ENCODE measurements at places on chromosomes 7 and 10.
A peak's percentile ranks its signal among the peaks of the same experiment; 100 is the strongest.

DNA sequence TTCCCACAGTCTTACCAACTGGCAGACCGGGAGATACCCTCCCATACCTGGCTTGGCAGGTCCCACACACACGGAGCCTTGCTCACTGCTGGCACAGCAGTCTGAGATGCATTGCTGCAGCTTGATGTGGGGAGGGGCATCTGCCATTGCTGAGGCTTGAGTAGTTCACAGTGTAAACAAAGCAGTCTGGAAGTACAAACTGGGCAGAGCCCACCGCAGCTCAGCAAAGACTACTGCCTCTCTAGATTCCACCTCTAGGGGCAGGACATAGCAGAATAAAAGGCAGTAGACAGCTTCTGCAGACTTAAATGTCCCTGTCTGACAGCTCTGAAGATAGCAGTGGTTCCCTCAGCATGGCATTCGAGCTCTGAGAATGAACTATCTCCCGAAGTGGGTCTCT, 69.6 kb upstream of the RELN start:
- no peak for DNase-seq

GRCh38 chr7:156534925-156535324, 105.6 kb upstream of the RNF32 start:
- no peak for DNase-seq

DNA sequence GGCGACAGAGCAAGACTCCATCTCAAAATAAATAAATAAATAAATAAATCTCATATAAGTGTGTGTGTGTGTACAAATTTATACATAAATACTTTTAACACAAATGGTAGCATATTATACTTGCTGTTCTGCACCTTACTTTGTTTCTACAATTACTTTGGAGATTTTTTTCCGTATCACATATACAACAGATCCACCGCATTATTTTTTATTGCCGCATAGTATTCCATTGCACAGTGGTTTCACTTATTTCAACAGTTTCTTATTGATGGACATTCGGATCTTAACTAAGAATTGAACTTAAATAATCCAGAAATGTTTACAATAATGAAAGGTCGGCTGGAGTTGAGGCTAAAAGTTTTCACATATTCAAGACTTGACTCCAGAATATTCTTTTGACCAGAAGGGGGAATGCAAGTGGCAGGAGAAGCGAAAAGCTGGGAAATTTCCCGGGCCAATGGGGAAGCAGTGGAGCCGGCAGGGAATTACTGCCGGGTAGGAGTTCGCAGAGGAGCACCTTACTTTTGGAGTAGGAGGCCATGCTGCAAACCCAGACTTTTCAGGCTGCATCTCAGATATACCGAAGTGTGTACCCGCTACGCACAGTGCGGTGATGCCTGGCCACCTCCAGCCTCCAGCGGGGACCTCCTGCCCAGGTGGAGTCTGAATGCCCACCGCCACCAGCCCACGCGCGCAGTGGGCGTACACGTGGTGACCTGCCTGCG, 415 bp upstream of the CNNM1 start:
- peak; percentile 22 for DNase-seq

DNA sequence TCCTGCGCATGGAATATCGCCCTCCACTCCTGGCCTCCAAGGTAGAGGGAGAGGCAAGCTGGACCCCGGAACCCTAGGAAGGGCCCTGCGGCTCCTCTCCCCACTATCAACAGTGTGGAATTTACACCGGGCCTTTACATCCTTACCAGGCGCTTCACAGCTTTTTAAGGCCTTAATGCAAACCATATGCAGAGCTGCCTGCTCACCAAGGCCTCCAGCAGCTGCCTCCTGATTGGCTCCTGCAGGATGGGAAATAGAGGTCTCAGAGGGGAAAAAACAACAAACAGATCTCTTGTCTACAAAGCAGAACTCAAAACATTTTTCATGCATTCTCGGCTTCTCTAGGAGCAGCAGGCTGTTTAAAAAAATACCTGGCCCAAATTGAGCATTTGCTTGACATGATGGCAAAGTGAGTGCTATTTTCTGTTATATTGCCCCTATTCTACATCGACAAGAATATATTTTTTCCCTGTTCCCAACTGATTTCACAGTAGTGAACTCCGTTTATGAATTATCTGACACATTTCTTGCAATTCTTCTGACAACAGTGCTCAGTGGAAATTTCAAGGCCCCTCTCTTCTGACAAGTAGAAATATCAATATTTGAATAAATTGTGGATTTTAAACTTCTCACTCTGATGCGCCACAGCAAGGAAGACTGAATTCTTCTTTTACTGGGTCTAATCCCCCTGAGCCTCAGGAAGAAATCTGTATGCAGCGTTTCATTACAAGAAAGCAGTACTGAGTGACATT, 51.7 kb downstream of the EBF3 start:
- DNase-seq, result peak; percentile 52

- DNase-seq, result no peak
Observed at GRCh38 chr10:110375121-110375520, 70.4 kb upstream of the SMNDC1 start.

- no peak for DNase-seq
Observed at GRCh38 chr10:58305821-58306220, 29.0 kb upstream of the UBE2D1 start.

DNA sequence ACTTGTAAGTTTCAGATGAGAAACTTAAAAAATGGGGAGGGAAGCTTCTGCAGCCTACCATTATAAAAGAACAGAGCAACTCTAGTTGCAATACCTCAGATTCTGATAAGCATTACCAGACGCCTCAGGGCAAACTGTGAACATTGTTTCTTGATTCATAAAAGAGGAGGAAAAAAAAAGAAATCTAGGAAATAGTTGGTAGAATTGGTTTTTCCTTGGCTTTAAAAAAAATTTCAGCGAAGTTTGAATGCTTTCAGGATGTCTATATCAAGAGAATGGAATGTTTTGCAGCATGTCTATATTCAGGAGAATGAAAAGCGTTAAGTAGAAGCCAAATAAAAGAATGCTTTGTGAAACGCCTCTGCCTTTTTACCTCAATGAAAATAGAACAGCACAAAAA, 17.5 kb upstream of the ANLN start:
- no peak for DNase-seq

DNA sequence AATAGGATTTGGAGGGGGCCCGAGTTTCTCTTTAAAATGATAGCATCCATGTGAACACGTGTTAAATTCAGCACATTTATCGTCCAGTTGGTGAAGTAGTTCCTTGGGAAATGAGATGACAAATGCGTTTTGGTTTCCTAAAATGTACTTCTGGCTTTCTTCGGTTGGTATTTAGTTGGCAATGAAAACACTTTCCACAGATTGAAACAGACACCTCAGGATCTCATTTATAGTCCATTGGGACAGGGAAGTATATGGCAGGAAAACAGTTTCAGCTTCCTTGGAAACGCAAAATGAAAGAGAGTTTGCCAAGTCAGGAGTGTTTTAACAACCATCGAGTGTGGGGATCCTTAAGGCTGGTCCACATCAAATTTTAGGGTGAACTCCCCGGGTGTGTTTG, 19.4 kb upstream of the LYZL1 start:
- no peak for DNase-seq

DNA sequence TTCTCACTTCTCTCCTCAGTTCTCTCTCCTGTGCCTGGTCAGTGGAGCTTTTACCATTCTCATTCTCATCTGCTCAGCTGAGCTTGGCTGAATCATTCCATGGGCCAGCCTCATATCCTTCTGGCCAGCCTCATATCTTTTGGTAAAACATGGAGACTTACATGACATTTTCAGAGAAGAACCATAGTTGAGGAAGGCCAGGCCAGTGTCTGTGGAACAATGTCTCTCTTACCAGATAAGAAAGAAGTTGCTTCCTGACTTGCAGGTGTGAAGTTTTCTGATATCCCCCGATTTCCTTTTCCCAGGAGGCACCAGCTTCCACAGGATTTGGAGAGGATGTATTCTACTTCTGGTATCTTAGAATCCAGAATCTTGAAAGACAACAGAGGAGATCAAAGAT, 24.7 kb downstream of the ST7 start:
- DNase-seq, result no peak

GRCh38 chr7:20340839-20341238, 10.1 kb downstream of the ITGB8 start:
- no peak for DNase-seq

DNA sequence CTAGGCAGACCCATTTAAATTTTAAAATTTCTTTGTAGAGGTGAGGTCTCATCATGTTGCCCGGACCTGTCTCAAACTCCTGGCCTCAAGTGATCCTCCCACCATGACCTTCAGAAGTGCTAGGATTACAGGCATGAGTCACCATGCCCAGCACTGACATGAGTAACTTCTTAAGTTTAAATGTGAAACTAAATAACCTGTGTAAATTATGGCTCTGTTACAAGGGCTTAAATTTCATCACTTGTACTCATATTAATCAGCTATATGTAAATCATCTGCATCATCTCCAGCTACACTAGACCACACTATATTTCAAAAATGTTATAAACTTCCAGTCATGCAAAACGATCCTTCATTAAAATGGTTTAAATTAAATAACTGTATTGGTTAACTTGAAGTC, 56.1 kb downstream of the ATAD1 start:
- peak; percentile 5 for DNase-seq

DNA sequence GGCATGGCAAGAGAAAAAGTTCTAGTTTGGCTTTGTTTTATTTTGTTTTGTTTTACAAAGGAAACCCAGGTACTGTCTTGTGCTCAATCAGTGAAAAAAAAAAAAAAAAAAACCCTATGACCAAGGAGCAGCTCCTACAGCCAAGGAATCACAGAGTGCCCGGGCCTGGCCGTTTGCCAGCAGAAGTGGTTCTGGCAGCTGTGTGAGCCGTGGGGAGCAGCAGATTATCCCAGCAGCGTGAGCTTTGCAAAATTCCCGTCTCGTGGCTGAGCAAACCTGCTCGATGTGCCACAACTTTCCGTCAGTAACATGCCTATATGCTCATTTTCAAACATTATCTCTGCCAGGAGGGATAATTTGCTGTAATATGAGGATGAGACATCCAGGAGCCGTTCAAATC, 293.7 kb downstream of the POU6F2 start:
- no peak for DNase-seq

GRCh38 chr10:18860631-18861240, 187.9 kb upstream of the MALRD1 start:
- DNase-seq, result no peak

DNA sequence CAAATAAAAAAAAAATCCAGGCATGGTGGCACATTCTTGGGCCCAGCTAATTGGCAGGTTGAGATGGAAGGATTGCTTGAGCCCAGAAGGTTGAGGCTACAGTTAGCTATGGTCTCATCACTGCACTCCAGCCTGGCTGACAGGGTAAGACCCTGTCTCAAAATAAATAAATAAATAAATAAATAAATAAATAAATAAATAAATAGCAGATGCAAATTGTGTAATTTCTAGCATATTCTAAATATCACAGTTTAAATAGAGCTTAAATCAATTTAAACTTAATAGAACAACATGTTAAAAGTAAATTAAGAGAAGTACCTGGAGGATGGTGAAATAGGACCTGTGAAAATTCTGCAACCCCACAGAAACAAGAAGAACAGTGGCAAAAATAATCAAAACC, 290.5 kb downstream of the TFEC start:
- no peak for DNase-seq

GRCh38 chr7:68087401-68087800, 1090.8 kb downstream of the TYW1 start:
- DNase-seq, result no peak

GRCh38 chr10:22365233-22365632, 19.9 kb downstream of the SPAG6 start:
- no peak for DNase-seq

- DNase-seq, result peak; percentile 98
Observed at GRCh38 chr7:55572378-55573233, at the start of gene VOPP1. Gene VOPP1, minus strand, starts transcription at chr7:55572502. Its CDS starts 178 bp downstream, at chr7:55572324.

GRCh38 chr7:37333075-37333474, 115.6 kb downstream of the ELMO1 start:
- no peak for DNase-seq

- DNase-seq, result no peak
Observed at GRCh38 chr7:27587429-27587828, 75.3 kb downstream of the HIBADH start.

- no peak for DNase-seq
Observed at GRCh38 chr7:121620206-121620605, 224.1 kb upstream of the FAM3C start.

DNA sequence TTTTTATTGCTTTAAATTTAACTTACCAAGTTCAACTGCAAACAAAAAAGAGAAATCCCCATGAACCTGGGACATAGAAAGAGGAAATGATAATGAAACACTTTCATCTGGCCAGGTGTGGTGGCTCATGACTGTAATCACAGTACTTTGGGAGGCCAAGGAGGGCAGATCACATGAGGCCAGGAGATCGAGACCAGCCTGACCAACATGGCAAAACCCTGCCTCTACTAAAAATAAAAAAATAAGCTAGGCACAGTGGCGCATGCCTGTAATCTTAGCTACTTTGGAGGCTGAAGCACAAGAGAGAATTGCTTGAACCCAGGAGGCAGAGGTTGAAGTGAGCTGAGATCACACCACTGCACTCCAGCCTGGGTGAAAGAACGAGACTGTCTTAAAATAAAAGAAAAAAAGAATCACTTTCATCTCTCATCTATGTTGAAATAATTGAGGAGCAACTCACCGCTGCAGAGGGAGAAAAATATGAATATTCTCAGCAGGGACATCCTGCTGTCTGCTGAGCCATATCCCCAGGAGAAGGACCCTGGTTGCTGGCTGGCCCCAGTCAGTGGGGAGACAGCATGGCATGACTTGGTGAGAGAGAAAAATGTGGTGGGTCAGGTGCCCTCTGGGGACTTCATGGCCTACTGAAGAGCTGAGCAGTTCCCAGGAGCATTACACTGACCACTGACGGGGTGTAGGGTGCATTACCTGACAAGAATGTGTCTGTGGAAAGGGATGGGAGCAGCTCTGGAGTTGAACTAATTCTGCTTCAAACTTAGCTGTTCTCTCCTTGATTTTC, 22.8 kb upstream of the TARP start:
- DNase-seq, result no peak

GRCh38 chr10:12332572-12333379, 16.6 kb upstream of the CAMK1D start:
- no peak for DNase-seq

- DNase-seq, result no peak
Observed at GRCh38 chr7:99027841-99028240, 116.1 kb downstream of the SMURF1 start.

- no peak for DNase-seq
Observed at GRCh38 chr10:124594240-124594639, 132.6 kb downstream of the LHPP start.

DNA sequence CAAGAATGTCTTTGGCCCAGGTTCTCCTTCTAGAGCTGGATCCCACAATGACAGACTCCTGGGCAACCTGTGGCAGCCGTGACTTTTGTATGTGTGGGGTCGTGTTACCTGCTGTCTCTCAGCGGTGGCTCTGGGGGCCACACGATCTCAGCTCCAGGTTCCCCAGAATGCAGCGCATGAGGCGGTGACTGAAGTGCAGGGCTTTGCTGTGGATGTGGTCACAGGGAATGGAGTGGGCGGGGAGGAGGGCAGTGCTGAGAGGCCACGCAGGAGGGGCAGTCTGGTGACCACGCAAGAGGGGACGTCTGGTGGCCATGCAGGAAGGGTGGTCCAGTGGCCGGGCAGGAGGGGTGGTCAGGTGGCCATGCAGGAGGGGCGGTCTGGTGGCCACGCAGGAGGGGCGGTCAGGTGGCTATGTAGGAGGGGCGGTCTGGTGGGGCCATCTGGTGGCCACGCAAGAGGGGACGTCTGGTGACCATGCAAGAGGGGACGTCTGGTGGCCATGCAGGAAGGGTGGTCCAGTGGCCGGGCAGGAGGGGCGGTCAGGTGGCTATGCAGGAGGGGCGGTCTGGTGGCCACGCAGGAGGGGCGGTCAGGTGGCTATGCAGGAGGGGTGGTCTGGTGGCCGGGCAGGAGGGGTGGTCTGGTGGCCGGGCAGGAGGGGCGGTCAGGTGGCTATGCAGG, 112.7 kb downstream of the ACTR3B start:
- DNase-seq, result no peak

GRCh38 chr10:22617516-22617915, 96.9 kb downstream of the PIP4K2A start:
- no peak for DNase-seq
